ENCODE measurements at places on chromosomes 3 and 15. TPM values are rescaled to one million over a fixed set of nuclear protein-coding genes. Genes with fewer than 3 reads are reported as not detected.

The PXYLP1 gene
- 14.2 TPM for total RNA-seq

The RETNLB gene
- not detected for total RNA-seq

The CYP8B1 gene
- total RNA-seq, result 0.43 TPM

The TRH gene
- total RNA-seq, result not detected

The PLCB2 gene
- 6.9 TPM for total RNA-seq

The GOLGA6A gene
- not detected for total RNA-seq

The MEF2A gene
- 99.4 TPM for total RNA-seq

The IL20RB gene
- total RNA-seq, result not detected

The EOMES gene
- total RNA-seq, result not detected

The BAHD1 gene
- total RNA-seq, result 10.6 TPM

The GOLGA6D gene
- not detected for total RNA-seq

The GOLGA8J gene
- total RNA-seq, result 0.75 TPM

The NDUFB4 gene
- 37.0 TPM for total RNA-seq

The CLDN11 gene
- 7.0 TPM for total RNA-seq

The LRRIQ4 gene
- total RNA-seq, result not detected

Measured in ascending aorta (tissue), 2 donors.